ENCODE measurements at places on chromosomes 1 and 21.

DNA sequence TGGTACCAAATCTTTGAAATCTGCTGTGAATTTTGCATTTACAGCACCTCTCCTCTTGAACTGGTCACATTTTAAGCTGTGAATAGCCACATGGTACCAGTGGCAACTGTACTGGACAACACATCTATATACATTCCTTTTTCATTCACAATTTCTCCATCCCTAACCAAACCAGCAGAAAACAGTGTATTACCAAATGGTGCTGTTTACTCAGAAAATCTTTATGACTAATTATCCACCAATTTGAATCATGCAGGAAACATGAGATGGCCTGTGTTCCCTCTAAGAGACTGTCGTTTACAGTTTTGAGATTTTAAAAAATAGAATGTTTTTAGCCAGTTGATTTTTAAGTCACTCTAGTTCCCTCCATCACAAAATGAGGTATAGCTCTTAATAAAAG lies 17.6 kb upstream of the CCT8 start:
- DNase-seq = peak; percentile 92

DNA sequence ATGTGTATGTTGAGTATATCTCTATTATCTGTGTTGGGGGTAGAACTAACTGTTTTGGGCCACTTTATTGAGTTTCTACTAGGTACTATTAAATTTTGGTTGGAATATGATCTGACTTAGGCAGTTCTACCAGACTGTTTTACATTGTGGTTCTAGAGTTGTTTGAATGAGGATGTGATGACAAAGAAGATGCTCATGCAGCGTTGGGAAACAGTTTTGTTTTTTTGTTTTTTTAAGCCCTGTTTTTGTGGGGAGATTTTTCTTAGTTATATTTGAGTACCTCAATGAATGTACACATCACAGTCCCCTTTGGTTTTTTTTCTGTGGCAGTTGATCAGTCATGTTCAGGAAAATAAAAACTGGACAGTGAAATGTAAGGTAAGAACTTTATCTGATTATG lies 40.1 kb downstream of the TMED5 start:
- peak; percentile 33 for DNase-seq

DNA sequence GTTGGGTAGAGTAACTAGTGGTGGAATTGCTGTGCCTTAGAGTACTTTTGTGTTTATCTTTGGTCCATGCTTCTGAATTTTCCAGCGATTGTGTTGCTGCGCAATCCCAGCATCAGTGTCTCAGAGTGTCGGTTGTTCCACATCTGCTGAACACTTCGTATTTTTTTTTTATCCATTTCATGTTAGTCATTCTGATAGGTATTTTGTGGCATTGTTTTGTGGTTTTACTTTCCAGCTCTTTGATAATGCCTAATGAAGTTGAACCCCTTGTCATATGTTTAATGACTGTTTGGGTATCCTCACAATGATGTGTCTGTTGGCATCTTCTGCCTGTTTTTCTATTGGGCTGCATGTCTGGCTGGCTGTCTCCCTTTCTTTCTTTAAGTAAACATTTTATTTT lies 13.6 kb downstream of the TUFT1 start:
- peak; percentile 80 for DNase-seq

DNA sequence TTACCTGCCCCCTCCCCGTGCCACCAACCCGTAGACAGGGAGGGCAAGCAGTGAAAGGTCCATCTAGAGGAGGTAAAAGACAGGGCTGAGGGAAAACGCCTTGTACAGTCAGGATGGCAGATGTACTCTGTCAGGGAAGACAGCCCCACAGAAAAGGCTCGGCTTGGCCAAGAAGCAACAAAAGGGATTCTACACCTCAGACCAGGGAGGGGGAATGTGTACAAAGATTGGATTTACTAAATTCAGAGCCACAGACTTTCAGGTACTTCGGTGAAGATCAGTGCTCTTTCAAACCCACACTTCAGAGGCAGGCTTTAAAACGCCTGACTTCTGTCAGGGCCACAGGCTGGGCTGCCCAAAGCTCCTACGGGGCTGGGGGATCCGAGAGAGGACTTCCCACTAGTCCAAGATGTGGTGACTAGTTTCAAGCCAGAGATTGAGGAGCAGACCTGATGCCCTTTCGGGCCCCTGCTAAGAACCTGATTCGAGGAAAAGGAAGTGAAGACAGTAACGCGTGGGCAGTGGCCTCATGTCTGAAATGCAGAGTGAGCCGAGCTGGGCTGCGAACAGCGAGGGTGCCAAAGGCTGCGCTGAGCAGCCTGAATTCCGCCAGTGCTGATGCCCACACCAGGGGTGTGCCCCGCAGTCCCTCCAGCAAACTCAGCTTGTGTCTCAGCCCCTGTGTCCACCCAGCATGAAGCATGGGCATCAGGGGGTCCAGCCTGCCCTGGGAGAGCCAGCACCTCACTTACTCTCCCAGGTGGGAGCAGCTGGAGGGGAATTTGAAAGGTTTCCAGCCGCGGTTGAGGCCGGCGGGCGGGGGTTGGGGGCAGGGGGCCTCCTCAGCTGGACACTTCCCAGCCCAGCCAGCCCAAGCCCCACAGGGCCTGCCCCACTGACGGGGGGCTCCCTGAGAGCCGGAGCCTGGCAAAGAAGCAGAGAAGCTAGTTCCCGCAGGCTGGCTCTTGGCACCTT lies 36.2 kb downstream of the KIAA1614 start:
- no peak for DNase-seq

GRCh38 chr1:99647490-99647889 lies 1.6 kb downstream of the PALMD start:
- DNase-seq = no peak

DNA sequence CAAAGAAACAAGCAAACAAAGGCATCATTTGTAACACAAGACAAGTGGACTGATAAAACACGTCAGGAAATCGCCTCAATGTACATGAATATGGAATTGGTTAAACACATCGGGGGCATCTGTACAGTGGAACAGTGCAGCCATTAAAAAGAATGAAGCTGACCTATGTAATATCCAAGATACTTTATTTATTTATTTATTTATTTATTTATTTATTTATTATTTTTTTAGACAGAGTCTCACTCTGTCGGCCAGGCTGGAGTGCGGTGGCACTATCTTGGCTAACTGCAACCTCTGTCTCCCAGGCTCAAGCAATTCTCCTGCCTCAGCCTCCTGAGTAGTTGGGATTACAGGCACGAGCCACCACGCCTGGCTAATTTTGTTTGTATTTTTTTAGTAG lies 75.4 kb upstream of the SLC45A1 start:
- no peak for DNase-seq

DNA sequence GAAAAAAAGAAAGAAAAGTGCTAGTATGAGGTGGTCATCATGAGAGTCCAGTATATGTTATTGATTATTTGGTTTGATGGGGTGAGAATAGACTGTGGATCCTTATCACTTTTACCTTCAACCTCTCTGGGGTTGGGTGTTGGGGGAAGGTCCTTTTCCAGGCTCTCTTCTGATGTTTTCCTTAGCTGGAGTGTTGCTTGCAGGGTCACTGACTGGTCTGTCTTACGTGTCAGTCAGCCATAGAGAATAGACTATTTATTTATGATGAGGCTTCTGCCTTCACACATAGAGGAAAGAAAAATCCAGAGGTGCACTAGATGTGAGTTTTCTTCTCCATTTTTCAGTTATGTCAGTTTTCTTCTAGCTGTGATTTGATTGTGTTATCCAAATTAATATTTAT lies 36.5 kb downstream of the MAP3K21 start:
- DNase-seq = no peak
